Upper lobe of right lung (tissue), 1 donor: ENCODE measurements at places on chromosomes 2 and 18.

DNA sequence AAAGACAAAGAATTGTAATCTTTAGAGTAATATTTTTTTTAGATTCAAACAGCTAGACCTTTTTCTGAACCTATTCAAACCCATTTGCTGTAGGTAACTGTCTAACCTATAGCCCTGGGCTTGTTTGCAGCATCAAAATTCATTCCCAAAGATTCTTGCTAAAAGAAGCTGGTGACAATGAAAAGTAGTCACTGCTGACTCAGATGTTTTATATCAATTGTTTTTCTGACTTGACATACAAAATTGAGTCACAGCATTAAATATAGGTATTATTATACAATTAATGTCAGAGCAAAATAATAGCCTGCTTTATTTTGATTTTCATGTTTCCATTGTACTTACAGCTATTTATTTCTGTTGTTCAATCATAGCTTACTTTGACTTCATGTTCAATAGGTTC is 320.3 kb upstream of the NRP2 start:
- no peak overlapping the region for H3K27ac ChIP-seq
- H3K4me3 ChIP-seq, result no peak overlapping the region

DNA sequence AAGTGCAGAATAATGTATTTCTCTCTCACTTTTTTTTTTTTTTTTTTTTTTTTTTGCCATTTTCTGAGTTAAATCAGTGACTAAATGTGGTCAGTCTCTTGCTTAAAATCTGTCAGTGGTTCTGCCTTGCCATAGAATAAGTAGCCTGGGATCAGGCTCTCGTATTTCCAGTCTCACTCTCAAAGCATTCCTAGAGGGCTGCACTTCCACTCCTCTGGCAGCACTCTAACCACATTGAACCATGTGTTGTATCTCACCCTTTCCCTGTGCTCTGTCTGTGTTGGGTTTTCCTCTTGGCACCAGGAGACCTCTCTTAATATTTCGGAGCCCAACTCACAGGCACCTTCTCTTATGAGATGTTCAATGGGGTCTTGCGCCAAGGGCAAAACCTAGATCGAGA is 304.4 kb downstream of the CTNNA2 start:
- H3K4me1 ChIP-seq, result no peaks in the 10 kb centered on the region
- no peaks in the 10 kb centered on the region for H3K27me3 ChIP-seq
- DNase-seq, result no peak
- no peak overlapping the region for H3K27ac ChIP-seq
- no peaks in the 10 kb centered on the region for H3K36me3 ChIP-seq
- H3K4me3 ChIP-seq, result no peak overlapping the region

- H3K4me3 ChIP-seq, result no peak overlapping the region
- DNase-seq, result no peak
- no peaks in the 10 kb centered on the region for H3K4me1 ChIP-seq
These were observed 75.7 kb downstream of the FTCDNL1 start for GRCh38 chr2:199775267-199775666.

DNA sequence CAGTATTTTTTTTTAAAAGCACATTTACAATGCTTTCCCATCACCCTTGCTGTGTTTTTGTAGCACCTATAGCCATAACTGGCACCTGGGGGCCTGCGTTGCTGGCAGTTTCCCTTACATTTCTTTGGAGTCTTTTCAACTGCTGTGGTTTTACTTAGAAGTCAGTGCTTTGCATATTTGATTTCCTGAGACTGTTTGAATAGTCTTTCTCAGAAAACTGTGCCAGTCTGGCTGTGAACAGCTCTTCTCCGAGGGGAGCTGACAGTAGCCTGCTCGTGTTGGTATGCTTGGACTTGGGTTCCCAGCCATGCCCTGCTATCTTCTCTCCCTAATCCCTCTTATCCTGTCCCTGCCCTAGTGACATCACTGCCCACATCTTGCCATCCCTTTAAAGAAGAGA is 81.5 kb downstream of the DPP4 start:
- no peak for DNase-seq
- H3K27ac ChIP-seq, result no peak overlapping the region
- no peak overlapping the region for H3K4me3 ChIP-seq

DNA sequence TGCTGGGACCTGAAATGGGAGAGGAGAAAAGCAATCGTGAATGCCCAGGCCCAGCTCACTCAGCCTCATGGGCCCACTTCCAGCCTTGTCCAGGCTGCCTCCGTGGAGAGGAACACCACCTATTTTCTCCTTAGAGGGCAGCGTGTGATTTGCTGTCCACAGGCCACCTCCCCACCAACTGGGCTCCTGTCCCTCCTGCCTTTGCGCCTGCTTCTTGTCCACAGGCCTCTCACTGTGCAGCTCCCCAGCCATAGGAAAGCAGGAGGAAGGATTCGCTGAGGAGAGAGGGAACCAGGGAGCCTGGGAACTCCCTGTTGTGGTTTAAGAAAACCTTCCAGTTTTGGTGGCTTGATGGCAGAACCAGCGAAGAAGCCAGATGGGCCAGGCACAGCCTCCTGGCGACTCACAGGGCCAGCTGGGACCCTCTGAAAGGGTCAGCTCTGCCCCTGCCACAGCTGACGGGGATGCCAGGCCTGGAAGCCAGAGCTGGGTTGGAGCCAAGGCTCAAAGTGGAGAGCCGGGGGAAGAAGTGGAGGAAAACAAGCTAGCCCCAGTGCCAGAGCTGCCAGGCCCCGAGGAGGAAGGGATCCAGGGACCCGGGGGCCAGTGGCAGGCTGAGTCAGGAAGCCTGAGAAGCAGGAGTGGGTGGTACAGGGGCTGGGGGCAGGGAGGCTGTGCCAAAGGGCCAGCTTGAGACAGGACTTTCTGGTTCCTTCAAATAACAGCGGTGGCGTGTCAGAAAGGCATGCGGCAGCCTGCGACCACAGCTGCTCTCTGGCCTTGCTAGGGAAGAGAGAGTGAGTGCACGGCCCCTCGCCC is 9.9 kb downstream of the TMBIM1 start:
- H3K4me3 ChIP-seq, result no peak overlapping the region
- peaks cover 63% of the 10 kb centered on the region for H3K36me3 ChIP-seq
- H3K4me1 ChIP-seq, result peaks cover 59% of the 10 kb centered on the region
- no peaks in the 10 kb centered on the region for H3K27me3 ChIP-seq

GRCh38 chr2:138503087-138503442 is 1.5 kb downstream of the SPOPL start:
- H3K4me1 ChIP-seq, result peaks cover 36% of the 10 kb centered on the region
- H3K4me3 ChIP-seq, result peak overlapping the region; percentile 91
- H3K27me3 ChIP-seq, result no peaks in the 10 kb centered on the region
- peak overlapping the region; percentile 91 for H3K27ac ChIP-seq
